ENCODE measurements at places on chromosomes 3 and 15. TPM values are rescaled to one million over a fixed set of nuclear protein-coding genes. Genes with fewer than 3 reads are reported as not detected.

The CCR4 gene
- total RNA-seq, result 0.15 TPM

The CLDN11 gene
- total RNA-seq, result 7.7 TPM

The FETUB gene
- total RNA-seq, result not detected

The ITIH1 gene
- total RNA-seq, result not detected

The TNFAIP8L3 gene
- 9.7 TPM for total RNA-seq

The ROPN1 gene
- total RNA-seq, result 2.0 TPM

- DNase-seq, result no peak
Measured at GRCh38 chr3:76383781-76384180, 598.4 kb upstream of the ZNF717 start.

DNA sequence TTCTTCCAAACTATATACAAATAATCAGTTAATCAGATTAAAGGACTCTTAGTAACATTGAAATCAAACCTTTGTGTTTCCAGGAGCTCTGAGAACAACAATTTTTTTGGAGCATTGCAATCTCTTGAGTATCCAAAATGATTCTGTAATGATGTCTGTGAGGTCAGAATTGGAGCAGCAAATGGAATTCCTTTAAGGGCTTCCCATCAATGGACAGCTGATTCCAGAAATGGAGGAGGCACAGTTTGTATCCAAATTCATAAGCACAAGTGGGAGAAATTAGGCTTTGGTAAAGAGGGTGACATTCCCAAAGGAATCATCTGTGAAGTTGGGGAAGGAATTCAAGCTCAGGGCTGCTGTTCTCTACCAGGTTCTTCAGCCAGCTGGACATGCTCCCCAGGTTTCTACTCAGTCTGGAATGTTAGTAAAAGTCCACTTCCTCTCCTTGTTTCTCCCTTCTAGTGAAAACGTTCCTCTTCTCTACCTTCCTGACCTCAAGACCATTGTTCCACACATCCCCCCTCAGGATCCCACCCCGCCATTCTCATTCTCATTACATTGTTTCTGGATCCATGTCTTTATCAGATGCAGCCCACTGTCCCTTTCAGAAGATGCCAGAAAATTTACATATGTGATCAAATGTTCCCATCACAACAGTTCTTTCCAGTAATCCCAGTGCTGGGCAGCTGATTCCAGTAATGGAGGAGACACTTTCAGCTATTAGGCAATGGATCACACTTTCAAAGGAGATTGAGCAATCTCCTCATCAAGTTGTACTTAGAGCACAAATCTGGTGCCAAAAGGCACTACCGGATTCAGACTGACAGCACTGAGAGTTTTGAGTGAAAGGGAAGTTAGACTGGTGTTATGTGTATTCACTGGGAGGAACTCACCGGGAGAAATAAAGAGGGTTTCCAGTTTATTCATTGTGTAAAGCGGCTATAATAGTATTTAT, 391.3 kb upstream of the TPRG1 start:
- no peak for DNase-seq

DNA sequence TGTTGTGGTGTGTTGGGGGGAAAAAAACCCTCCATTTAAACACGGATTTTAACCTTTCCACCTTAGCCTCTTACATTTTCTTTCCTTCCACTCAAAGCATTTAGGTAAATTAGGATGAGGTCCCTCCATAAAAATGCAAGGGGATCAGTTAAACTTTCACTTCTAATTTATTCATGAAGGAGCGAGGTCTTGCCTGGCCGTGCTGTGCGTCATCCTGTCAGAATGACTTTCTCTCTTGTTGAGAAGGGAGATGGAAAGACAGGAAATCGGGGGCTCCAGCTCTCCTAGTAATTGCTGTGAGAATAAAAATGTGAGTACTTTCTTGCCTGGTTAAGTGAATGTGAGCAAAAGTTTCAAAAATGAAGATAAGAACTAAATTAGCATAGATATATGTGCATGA, 962.3 kb upstream of the NR2F2 start:
- DNase-seq, result no peak

DNA sequence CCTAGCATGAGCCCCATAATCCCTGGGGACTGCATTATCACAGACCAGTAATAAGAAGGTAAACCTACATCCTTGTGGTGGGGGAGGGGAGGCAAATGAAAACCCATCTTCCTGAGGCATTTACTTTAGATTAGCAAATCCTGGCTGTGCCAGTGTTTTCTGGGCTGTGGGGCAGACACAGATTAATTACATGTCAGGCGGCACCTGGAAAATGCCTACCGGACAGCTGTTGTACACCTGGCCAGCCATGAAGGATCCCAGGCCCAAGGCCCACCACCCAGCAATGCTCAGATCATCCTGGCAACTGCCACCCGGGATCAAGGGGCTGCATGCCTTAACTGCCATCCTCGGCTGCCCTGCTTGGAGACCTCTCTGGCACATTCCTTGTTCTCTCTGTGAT, 59.1 kb upstream of the RASA2 start:
- no peak for DNase-seq

DNA sequence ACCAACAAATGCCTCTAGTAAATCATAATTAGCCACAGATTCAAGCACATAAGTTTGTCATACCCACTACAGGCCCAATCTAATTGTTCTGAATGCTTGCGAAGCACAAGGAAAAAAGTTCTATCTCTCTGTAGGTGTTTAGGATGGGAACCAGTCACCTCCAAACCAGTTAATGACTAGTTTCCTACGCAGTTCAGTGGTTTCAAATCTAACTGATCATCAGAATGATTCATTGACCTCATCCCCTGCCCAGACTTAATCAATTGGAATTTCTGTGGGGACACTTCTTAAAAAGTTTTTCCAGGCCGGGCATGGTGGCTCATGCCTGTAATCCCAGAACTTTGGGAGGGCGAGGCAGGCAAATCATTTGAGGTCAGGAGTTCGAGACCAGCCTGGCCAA, 24.3 kb upstream of the MASP1 start:
- DNase-seq, result no peak

DNA sequence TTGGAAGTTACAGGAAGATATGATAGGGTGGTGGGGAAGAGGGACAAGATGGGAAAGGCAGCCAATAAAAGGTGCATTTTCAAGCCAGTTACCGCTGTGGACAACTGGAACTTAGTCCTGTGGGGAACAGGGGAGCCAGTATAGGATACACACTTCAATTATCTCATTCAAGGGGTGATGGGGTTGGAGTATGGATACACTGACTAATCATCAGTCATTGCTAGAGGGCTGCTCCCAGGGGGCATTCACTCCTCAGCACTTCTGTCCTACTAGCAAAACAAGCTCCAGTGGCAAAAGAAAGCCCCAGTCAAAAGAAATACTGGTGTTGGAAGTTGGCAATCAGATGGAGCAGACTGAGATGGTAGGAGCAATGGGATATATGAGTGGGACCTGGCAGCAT, 183.4 kb upstream of the GADL1 start:
- no peak for DNase-seq

DNA sequence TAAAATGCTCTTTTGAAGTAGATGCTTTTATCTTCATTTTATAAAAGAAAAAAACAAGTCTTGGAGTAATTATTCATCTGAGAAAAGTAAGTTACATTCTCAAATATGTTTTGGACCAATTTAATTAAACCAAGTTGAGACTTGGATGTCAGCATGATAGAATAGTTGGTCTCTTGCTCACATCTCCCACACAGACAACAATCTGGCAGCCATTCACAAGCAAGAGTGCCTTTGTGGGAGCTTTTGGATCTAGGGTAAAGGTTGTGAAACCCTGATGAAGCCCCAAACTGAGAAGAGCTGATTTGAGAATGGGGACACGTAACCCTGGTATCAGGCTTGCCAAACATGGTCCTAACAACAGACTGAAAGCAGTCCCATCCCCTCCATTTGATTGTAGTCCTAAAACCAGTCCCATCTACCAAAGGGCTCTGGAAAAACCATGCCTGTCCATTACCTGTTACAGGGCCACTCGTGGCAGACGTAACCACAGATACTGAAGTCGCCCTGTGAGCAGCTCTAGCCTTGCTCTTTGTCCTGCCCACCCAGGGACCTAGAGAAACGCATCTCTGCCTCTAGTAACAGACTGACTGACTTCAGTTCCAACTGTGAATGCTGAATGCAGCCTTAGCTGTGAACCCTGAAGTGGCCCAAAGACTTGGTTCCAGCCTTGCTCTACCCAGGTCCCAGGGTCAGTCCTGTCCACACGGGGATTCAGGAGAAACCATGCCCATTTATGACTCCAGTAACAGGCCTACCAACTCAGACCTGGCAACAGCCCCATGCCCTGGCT, 145.5 kb upstream of the SYNPR start:
- DNase-seq, result no peak

GRCh38 chr3:197181741-197182140, 116.7 kb downstream of the DLG1 start:
- no peak for DNase-seq

DNA sequence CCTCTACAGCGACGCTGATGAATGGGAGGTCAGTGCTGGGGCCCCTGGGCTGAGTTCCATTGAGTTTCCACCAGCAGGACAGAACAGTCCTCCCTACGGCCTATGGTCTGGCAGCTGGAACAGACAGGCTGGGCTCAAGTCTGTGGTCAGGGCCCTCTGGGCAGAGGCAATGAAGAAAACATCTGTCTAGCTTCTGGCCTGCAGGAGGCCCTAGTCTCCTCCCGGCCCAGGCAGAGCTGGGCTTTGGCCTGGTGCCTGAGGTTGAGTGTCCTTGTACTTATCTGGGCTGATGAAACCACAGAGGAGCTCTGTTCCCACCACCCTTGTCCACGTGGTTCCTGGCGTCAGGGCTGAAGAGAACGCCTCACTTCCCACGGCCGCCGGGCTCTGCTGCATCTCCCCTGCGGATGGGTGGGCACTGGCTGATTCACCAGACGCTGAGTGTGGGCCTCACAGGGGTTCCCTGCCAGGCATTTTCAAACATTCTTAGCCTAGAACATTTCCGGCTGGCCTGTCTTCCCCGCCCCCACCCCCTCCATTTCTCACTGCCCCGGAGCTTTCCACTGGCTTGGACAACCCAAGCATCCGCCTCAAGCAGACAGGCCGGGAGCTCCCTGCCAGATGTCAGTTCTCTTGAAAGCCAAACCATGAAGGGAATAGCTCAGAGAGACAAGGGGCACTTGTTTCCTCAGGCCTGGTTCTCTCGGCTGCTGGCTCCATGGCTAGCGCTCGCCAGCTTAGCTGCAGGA, 20.3 kb downstream of the PPCDC start:
- peak; percentile 93 for DNase-seq

DNA sequence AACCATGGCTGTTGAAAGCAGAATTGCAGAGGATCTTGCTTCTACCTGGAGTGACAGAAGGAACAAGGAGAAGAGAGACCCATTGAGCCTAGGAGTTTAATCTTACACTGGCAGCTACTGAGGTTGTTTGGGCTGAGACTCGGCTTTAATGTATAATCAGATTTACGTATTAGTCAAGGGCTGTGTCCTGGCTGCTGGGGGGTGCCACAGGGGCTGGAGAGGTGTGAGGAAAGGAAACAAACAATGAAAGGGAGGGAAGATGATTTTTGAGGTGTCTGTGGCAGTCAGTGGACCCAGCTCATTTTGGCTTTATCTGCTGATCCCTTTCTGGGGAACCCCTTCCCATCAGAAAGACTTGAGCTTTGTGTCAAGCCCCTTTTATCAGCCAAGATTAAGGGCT, 95.7 kb downstream of the PRICKLE2 start:
- no peak for DNase-seq

DNA sequence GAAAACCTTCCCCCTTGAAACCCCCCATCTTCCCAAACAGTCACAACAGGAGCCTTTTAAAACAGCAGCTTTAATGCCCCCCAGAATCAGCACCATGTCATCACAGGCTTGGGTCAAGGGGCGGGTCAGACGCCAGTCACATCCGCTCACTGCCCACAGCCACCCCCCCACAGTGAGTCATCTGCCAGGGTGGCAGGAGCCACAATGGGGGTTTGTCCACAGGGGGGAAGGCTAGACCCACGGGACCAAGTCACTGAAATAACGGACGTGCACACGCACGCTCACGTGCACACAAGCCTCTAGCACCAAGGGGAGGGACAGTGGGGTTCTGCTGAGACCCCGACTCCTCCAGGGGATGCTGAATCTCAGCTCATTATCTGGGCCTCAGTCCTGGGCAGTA, 441 bp upstream of the UCN2 start:
- DNase-seq, result no peak

DNA sequence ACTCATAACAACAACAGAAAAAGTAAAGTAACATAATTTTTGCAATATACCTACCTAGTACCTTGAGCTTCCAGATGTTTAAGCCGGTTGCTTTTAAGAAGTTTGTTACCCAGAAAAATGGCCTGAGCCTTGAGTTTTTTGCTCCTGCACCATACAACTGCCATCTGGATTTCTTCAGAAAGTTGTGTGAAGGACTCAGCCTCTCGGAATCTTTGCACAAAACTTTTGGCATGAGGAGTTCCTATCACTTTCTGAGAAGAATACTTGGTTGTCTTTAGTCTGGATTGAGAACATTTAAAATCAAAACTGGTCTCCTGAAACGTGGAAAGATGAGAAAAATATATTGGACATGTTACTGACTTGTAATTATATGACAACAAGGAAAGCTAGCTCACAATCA, 17.3 kb downstream of the GTPBP8 start:
- no peak for DNase-seq

DNA sequence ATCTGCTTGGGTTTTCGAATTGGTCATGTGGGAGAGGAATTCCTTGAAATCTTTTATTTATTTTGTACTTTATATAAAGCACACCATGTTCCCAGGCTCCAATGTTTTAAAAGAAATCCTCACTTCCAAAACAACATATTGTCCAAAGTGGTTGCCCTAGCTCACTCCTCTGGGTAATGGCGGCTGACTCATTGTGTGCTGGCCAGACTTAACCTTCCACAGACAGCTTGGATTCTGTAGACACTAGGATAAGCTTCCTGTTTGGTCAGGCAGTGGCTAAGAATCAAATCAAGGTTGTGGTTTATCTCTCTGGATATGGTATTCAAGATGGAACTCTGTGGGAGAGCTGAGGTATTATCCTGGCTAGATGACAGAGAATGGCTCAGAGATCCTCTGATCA, 55.8 kb upstream of the FAM98B start:
- no peak for DNase-seq

Data from left colon (tissue), 2 donors.